ENCODE measurements at places on chromosomes 13 and 19.
A peak's percentile ranks its signal among the peaks of the same experiment; 100 is the strongest.

DNA sequence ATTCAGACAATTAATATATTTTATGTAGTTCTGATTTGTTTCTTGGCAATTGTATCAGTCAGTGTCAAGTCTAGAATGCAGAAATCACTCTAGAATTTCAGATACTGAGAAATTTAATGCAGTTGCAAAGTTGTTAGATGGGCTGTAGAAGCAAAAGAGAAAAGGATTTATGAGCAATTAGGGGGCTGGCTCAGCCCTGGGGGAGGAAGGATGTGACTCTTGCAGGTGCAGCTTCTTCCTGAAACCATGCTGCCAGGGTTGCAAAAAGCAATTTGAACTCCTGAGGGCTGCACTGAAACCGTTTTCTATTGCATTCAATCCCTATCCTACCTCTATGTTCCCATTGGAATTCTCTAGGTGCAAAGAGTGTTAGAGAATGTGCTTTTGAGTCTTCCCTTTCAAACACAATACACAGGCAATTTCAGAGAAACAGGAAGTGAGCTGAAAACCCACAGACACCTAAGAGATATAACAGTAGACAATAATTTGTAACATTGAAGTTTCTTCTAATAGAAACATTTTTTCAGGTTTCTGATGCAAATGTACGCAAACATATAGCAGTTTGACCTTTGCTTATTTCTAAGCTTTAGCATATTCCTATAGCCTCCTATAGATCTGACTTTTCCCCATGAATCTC lies 814.7 kb upstream of the ATXN8OS start:
- no peak for DNase-seq

DNA sequence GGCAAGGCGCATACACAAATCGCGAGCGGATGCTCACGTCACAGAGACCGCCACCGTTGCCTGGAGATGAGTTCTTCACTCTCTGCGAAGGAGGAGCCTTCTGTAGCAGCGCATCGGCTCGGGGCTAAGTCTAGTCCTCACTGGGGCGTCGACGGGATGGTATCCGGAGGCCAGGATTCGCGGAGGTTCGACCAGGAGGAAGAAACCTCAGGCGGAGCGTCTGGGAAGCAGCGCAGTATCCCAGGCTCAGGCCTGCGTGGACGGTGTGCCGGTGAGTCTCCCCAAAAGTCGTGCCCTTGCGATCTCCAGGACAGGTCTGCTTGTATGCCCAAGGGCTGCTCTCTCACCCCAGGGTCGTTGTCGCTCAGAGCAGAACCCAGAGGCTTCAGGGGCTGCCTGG lies 40.4 kb downstream of the ZNF146 start:
- DNase-seq = no peak

DNA sequence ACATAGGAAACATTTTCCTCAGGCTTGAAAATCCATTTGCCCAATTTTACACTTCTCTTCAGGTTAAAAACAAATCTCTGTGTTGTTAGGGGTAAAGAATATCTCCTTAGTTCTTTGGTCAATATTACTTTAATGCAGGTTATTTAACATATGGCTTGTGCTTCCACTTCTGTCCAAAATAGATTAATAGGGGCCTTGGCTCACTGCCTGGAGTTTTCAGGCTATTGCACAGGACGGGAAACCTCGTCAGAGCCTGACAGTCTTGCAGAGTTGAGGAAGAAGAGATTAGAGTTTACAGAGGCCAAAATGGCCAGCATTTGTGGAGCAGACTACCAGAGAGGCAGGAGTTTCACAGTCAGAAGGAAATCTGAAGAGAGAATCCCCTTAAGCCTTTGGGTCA lies 863.9 kb upstream of the GPC6 start:
- no peak for DNase-seq

- no peak for DNase-seq
These were observed 8.3 kb downstream of the CAMSAP3 start for GRCh38 chr19:7603919-7604318.

DNA sequence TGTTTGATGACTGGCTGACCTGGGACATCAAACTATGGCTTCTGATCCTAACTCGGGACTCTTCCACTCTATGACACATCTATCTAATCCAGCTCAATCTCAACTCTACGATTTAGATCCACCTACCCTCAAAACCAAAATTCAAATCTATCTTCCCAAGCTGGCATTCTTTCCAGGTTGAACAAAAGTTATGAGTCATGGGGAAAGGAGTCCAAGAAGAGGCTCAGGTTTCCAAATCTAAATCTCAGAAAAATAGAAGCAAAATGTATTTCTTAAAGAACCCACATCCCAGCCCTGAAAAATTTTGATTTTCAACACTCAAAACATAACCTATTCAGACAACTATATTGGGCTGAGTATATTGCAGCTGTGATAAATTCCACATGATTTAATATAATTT lies 143.9 kb upstream of the IPO5 start:
- no peak for DNase-seq

DNA sequence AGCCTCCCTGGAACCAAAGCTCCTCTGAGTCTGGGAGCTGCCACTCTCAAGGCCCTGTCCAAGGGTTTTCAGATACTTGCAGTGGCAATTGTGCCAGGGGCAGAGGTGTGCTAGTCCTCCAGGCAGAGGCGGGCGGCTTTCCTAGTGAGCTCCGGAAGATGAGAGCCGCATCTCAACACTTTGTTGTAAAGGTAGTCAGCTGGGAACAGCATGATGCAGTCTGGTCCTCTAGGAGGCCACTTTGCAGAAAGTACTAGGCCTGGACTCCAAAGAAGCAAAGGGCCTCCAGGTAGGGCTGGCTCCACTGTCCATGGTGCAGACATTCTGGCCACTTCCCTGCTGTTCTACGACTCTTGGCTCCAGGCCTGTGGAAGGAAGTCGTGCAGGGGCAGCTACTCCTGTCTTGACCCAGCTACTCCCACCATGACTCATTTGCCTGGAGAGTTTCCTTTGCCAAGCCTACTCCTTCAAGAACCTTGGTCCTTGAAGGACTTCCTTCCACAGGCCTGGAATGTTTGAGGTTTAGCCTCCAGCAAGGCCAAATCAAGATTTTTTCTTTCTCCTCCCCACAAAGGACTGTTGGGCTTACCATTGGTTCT lies 9.9 kb upstream of the ZNF536 start:
- DNase-seq = no peak

- peak; percentile 74 for DNase-seq
These were observed 1.5 kb upstream of the FTL start for GRCh38 chr19:48963371-48964204.

- no peak for DNase-seq
These were observed 2.2 kb downstream of the PNMA8B start for GRCh38 chr19:46493236-46494145.

DNA sequence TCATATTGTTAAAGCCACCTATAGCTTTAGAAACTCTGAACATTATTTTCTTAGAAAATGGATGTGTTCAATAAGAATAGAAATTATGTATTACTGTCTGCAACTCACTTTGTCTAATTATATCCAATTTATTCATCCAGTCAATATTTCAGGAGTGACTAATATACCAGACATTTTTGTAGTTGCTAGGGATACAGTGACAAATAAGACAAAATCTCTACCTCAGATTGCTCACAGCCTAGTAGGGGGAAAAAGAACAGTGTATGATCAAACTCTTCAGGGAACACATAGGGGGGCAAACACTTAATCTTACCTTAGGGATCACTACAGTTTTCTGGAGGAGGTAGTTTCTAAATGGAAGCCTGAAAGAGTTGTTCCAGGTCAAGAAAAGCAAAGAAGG lies 8.6 kb downstream of the BRCA2 start:
- DNase-seq = no peak

DNA sequence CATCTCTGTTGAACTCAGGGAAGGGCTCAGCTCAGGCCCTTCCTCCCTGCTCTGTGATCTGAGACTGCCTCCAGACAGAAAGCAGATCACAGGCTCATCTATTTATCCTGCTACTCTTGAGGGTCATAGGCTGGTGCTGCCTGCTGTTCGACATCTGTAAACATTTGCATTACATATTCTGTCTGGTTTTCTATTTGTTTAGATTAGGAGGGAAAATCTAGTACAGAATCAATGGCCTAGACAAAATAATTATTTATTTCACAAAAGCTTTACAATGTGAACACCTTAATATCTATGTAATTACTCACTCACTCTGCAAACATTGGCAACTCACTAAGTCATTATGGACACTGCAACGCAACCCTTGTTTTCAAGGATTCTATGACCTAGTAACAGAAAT lies 43.0 kb downstream of the CEP89 start:
- no peak for DNase-seq

DNA sequence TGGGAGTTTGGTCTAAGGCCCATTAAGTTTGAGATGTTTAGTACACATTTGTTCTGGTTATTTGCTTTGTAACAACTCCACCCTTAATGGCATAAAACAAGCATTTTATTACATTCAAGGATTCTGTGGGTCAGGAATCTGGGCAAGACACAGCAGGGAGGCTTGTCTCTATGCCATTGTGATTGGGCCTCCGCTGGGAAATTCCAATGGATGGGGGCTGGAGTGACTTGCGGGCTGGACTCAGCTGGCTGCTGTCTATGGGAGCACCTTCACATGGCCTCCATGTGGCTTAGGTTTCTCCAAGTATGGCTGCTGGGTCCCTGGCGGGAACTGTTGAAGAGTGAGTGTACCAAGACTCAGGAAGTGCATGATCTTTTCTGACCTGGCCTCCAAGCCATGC lies 159.0 kb downstream of the PAN3 start:
- no peak for DNase-seq

GRCh38 chr19:41774515-41774980 lies 19.2 kb downstream of the CEACAM6 start:
- DNase-seq = peak; percentile 66

- no peak for DNase-seq
These were observed 2512.0 kb downstream of the PCDH9 start for GRCh38 chr13:64718116-64718515.

- DNase-seq = no peak
These were observed 6.3 kb downstream of the MAMSTR start for GRCh38 chr19:48713041-48713863.

GRCh38 chr19:531009-531752 lies 379 bp upstream of the CDC34 start:
- peak; percentile 82 for DNase-seq

DNA sequence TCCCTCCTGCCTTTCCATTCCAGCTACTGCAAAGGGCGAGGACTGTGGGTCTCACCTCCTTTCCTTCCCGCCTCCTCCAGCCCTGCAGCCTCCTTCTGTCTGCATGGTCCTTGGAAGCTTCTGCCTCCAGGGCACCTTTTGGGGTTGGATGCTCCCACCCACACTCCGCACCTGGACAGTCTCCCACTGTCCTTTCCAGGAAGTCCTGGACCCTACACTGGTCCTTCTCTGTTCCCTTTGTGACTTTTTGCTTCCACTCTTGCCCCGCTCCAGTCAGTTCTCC lies 130.8 kb downstream of the USP12 start:
- no peak for DNase-seq

DNA sequence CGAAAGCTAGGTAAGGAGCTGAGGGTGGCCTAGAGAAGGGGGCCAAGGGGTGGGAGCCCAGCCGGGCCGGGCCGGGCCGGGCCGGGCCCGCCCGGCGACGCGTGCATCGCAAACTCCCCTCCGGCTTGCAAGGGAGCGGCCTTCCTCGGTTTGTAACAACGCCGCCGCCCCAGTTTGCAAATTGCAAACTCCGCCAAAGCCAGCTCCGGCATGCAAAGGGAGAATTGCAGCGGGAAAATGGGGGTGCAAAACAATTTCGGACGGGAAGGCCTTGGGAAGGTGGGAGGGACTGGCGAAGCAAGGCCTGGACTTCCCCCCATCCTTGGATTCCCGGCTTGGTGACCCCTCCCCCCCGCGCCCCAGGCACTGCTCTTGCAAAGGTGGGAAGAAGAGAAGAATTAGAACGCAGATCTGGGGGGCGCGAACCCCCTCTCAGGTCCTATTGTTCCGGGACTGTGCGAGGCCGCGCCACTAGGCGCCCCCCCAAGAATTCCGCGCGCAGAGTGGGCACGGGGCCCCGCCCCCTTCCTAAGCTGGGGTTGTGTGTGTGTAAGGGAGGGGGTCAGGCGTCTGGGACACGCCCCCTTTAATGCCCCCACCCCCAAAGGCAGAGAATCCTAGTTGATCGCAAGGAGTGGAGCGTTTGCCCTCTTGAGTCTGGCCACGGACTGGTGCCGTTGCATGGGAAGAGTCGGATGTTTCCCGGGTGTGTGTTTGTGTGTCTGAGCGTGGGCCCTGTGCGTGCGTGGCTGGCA lies 926 bp downstream of the PRR12 start:
- peak; percentile 53 for DNase-seq

GRCh38 chr13:102800145-102801041 lies 1.5 kb downstream of the BIVM start:
- DNase-seq = peak; percentile 89

- DNase-seq = no peak
These were observed 14.3 kb downstream of the LPAR6 start for GRCh38 chr13:48398450-48399095.

- no peak for DNase-seq
These were observed 8.4 kb upstream of the CEACAM19 start for GRCh38 chr19:44662691-44663385.

DNA sequence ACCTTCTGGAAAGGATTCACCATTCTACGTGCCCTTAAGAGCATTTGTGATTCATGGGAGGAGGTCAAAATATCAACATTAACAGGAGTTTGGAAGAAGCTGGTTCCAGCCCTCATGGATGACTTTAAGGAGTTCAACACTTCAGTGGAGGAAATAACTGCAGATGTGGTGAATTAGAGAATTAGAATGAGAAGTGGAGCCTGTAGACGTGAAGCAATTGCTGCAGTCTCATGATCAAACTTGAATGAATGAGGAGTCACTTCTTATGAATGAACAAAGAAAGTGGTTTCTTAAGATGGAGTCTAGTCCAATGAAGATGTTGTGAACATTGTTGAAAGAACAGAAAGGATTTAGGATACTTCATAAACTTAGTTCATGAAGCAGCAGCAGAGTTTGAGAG lies 129.1 kb downstream of the TNFRSF19 start:
- no peak for DNase-seq

GRCh38 chr13:99053636-99054233 lies 75.9 kb upstream of the DOCK9 start:
- no peak for DNase-seq

- DNase-seq = peak; percentile 70
These were observed 21.9 kb downstream of the GRIN2D start for GRCh38 chr19:48415395-48415794.

DNA sequence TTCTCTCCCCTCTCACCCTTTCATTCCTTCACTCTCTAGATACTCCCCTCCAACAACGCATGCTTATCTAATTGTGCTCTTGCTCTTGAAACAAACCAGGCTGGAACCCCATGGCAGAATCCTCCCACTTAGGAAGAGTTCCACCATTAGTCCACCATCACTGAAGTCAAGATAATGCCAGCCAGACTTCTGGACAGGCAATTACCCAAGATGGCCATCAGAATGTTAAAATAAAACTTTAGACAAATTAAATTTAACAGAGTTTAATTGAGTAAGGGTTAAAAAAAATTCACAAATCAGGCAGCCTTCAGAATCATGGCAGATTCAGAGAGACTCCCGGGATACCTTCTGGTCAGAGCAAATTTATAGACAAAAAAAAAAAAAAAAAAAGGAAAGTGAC lies 221.5 kb downstream of the LHFPL6 start:
- no peak for DNase-seq
